SJCRH30 (cell line): ENCODE measurements at places on chromosomes 6 and 20.
A peak's percentile ranks its signal among the peaks of the same experiment; 100 is the strongest.

GRCh38 chr6:166289207-166290060 lies 18.8 kb downstream of the PRR18 start:
- DNase-seq = no peak

GRCh38 chr20:33072813-33073212 lies 6.6 kb upstream of the BPIFB4 start:
- DNase-seq = no peak

- no peak for DNase-seq
Observed at GRCh38 chr6:107668743-107669474, 155.2 kb downstream of the SCML4 start.

DNA sequence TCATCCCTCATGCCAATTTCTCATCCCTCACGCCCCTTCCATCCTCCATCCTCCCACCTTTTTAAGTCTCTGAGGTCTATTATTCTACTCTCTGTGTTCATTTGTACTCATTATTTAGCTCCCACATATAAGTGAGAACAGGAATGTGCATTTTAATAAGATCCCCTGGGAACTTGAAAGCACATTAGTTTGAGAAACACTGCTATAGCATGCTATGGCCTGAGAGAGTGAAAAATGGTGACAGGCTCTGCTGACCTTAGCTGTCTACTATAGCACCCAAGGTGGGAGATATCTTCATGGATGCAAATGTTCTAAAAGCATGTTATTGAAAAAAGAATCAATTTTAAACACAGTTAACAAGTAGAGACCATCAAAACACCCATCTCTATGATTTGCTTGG lies 712.0 kb downstream of the TFAP2A start:
- no peak for DNase-seq

DNA sequence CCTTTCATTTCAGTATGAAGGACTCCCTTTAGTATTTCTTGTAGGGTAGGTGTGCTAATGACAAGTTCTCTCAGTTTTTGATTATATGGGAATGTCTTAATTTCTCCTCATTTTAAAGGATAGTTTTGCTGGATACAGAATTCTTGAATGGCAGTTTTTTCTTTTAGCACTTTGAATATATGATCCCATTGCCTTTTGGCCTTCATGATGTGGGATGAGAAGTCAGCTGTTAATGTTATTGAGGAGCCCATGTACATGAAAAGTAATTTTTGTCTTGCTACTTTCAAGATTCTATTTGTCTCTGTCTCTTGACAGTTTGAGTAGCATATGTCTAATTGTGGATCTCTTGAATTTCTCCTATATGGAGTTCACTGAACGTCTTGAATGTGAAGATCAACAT lies 30.9 kb downstream of the RSPH3 start:
- no peak for DNase-seq

- DNase-seq = peak; percentile 13
Observed at GRCh38 chr20:258963-259362, 1.4 kb downstream of the DEFB132 start.

DNA sequence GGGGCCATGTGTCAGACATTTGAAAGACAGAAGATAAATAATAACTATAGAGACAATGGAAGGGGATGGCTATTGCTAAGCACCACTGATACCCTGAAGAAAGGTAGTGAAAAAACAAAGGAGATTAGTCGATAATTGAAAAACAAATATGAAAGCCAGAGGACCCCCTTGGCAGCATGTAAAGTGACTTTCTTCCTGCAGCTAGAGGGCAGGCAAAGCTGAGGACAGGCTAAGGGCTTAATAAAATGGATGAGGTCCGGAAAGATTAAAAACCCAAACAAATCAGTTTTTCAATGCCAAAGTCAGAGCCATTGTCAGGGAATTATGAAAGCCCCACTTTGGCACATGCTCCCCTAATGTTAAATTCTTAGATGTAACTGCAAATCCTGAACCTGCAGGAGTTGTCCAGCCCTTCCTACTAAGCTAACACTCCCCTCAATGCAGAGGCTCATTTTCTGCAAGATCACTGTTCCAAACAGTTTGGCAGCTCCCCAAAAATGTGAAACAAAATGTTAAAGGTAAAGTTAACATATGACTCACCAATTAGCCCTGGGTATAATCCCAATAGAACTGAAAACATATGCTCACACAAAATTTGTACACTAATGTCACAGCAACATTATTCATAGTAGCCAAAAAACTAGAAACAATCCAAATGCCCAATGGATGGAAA lies 1177.9 kb downstream of the GRIK2 start:
- DNase-seq = no peak

DNA sequence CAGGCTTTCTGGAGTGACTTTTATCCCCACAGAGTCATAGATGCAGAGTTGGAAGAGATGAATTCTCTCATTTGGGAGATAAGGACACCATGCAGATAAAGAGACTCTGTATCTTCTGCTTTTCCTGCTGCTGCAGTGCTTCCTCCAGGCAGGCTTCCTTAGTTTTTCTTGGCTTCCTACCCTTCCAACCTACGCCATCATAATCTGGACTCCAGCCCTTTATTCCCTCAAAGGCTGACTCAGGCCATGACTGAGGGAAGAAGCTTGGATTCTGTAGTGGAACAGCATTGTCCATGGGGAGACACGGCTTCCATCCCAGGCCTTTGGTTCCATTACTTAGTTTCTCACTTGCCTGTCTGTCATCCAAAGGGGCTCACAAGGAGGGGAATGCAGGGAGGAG lies 6.5 kb upstream of the RNF24 start:
- no peak for DNase-seq

GRCh38 chr6:10690651-10691445 lies 3.6 kb downstream of the C6orf52 start:
- no peak for DNase-seq

GRCh38 chr6:56746767-56747504 lies 104.2 kb upstream of the DST start:
- no peak for DNase-seq

GRCh38 chr6:80382811-80383210 lies 276.3 kb downstream of the BCKDHB start:
- DNase-seq = peak; percentile 22

GRCh38 chr6:166078294-166078693 lies 89.4 kb downstream of the TBXT start:
- peak; percentile 50 for DNase-seq

GRCh38 chr6:44457596-44457995 lies 70.1 kb downstream of the CDC5L start:
- no peak for DNase-seq

- DNase-seq = peak; percentile 68
Observed at GRCh38 chr6:142474531-142475289, 172.9 kb downstream of the ADGRG6 start.

DNA sequence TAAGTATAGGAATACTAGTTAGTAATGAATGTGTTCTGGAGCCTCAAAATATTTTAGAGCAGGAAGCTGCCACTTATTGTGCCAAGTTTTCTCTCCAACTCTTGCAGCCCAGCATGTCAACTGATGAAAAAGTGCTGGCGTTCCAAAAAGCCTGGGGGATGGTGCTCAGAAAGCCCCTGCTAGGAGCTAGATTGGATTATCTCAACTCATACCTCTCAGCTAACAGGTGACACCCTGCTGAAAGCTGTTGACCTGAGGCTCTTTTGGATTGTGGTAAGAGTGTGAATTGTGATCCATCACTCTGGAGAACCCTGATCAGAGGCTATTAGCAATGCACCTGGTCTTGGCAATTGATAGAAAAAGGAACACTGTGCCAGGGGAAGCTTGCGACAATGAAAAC lies 580.4 kb downstream of the EYS start:
- DNase-seq = no peak

DNA sequence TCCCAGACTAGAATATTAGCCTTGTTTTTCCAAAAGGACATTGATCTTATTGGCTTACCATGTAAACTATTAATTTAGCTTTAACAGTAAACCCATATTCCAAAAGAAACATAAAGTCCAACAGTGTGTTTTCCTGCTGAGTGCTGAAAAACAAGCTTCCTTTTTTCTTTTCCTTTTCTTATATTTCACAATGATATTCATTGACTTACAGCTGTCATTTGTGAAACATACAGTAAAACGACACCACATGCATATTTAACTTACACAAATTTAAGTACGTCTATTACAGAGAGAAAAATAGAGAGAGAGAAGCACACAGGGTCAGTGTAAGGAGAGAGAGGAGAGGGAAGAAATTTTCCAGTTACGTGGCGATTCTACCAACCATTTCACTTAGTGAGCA lies 543.9 kb upstream of the JARID2 start:
- no peak for DNase-seq

DNA sequence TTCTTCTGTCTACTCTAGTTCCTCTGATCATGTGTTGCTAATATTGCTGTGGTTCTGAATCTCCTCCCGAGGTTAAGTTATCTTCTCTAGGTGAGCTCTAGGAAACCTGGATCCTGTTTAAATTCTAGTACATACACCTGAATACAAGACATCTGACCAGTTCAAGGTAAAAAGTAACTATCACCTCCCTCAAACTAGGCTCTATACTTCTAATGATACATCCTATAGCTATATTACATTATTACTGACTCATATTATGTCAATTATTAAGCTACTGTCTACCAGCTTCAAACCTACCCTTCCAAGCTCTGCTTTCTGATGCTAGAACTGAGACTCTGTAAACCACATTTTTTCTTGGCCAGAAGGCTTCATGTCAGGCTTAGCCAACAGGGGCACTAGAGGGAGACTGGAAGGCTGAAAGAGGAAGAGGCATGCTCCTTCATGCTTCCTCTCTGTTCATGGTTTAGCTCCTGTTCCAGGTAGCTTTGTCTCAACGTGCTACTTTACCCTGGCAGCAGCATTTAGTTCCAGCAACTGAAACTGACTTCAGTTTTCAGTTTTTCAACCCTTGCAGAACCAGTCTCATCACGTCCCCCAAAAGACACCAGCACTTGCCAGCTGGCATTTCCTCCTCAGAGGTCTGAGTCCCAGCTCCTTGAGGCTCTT lies 148.4 kb upstream of the TOP1 start:
- DNase-seq = no peak

DNA sequence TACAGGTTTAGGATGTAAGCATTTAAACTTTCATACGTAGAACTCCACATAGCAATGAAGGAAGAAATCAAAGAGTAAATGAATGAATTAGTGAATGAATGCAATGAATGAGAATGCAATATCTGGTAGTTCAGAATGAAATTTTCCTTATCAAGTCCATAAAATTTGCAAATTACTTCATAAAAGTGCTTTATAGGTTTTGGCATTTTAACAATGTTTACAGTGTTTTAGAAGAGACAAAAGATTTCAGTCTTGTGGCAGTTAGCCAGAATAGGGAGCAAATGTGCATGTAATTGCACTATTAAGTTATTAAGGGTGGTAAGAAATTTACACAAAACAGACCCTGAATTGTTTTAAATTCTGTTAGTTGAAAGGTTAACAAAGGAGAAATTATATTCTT lies 739.4 kb upstream of the FLRT3 start:
- DNase-seq = no peak
